ENCODE measurements at places on chromosomes 7 and 10.

DNA sequence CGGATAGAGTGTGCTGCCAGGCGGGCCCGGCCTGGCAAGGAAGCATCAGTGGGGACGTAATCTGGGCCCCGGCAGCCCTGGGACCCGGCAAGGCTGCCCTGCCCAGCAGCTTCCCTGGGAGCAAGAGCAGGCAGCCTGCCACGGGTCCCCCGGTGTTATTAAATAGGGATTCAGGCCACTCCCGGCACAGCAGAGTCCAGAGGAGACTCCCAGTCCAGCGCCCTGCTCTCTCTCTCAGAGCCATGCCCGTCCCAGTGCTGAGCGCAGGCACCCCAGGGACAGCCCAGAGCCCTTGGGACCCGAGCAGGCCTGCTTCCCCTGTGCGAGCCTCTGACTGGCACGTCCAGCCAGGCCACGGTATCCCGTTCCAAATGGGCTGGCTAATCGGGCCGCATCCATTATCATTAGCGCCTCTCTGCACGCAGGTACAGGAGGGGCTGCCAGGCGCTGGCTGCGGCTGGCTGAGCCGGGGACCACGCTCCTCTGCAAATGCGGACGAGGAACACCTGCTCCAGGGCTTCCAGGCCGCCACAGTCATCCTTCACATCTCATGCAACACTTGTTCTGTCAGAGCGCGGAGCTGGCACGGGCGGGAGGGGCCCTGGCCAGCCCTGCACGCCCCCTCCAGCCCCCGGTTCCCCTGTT is 344.2 kb upstream of the MKI67 start:
- DNase-seq = no peak

DNA sequence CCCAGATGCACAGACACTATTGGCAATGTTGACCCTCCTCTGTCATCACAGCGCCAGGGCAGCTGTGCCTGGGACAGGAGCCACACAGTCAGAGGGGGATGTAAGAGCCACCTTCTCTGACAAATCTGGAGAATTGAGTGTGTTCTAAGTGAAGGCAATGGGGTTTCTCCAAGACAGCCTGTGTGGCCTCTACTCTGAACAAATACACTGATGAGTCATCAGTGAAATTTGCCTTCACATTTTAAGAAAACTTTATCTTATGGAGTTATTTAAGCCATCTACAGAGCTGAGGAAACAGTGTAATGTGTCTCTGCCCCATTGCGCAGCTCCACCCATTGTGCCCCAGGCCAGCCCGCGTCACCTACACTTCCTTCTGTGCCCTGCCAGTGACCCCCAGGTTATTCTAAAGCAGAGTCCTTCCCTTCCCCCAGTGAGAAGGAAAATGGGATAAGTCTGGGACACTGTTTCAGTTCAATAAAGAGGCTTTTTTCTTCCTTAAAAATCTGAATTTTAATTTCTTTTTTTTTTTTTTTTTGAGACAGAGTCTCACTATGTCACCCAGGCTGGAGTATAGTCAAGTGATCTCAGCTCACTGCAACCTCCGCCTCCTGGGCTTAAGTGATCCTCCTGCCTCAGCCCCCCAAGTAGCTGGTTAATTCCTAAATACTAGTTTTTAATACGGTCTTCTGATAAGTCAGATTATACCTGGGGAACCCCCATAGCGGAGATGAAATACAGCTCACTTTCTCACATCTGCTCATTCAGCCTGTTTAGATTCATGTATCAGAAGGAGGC is 21.8 kb downstream of the AKR1E2 start:
- DNase-seq = no peak

DNA sequence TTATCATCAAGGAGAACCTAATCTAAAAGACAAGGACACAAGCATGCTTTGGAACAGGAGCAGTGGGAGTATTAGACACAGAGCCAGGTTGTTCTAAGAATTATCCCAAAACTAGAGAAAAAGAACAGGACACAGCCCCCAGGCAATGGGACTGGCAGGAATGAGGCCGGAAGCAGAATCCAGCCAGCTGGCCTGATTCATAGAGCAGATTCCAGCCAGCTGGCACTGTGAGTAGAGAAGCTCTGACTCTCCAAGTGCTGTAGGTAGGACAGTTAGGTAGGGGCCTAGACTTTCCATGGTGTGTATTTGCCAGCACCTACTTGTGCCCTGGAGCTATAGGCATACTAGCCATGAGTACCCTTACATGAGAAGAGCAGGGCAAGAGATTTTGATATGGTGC is 13.3 kb upstream of the RAB18 start:
- no peak for DNase-seq

DNA sequence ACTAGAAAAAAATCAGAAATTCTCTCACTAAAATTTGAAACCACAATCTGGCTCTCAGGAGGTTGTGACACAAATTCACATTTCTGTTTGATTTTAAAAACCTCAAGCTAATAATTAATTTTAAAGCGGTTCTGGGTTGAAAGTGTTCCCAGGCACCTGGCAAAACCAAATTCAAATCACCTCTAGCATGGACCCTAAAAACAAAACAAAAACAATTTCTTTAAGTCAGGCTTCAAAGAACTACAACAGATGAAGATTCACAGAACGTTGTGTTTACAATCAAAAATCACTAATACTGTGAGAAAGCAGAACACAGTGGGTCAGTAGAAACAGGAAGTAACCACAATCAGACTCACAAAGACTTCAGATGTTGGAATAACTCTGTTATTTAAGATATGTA is 7.2 kb upstream of the RELN start:
- DNase-seq = no peak

DNA sequence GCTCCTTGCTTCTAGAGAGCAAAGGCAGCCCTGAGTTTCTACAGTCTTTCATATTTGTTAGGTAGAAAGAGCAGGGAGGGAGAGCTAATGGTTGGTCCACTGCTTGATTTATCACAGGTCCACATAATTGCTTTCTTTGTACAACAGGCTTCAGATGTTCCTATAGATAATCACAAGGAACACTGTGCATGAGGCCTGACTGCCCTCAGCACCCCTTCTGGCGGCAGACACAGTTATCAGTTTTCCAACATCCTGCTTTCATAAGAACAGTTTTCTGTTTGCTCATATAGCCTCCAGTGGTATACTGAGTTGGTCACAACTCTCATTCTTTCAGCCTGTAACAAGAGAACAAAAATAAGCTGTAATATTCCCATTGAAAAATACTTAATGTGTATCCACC is 69.7 kb downstream of the AKR1C4 start:
- DNase-seq = no peak

DNA sequence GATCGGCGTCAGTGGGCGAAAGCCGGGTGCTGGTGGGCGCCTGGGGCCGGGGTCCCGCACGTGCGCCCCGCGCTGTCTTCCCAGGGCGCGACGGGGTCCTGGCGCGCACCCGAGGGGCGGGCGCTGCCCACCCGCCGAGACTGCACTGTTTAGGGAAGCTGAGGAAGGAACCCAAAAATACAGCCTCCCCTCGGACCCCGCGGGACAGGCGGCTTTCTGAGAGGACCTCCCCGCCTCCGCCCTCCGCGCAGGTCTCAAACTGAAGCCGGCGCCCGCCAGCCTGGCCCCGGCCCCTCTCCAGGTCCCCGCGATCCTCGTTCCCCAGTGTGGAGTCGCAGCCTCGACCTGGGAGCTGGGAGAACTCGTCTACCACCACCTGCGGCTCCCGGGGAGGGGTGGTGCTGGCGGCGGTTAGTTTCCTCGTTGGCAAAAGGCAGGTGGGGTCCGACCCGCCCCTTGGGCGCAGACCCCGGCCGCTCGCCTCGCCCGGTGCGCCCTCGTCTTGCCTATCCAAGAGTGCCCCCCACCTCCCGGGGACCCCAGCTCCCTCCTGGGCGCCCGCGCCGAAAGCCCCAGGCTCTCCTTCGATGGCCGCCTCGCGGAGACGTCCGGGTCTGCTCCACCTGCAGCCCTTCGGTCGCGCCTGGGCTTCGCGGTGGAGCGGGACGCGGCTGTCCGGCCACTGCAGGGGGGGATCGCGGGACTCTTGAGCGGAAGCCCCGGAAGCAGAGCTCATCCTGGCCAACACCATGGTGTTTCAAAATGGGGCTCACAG is 1.1 kb downstream of the EGFR start:
- DNase-seq = no peak

DNA sequence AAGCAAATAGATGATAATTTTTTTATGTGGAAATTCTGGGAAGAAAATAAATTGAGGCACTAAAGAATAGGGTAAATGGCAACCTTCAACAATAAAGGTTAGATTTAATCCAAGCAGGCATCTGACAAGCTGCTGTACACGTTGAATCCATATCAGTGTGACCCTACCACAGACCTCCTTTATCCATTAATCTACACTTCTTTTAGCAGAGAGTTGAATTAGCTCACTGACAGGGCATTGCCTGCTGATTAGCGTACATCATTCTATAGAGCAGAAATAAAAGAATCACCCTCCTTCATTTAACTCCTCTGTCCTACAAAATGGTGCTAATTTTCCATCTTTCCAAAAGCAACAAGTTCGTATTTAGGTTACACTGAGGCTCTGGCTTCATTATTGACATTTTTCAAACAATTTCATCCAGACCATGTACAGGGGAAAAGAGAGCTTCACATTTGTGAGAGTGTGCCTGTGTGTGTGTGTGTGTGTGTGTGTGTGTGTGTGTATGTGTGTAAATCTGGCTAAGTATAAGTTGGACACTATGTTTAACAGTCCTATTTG is 356.0 kb downstream of the TFEC start:
- DNase-seq = no peak

- no peak for DNase-seq
Observed at GRCh38 chr7:106791526-106791925, 73.6 kb upstream of the PIK3CG start.

DNA sequence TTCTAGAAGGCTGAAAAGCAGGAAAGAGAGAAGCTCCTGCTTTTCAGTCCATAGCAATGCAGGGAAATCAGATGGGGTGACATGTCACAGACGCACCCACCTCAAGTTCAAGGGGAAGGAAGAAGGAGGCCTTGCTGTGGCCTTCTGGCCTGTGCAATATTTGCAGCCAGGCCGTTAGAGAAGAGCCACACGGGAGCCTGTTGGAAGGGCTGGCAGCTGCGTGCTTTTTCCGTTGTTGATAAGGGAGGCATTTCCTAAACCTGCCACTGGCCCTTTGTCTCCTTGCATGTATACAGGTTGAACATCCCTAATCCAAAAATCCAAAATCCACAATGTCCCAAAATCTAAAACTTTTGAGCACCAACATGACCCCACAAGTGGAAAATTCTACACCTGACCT is 492.5 kb upstream of the ZMIZ1 start:
- DNase-seq = no peak

- no peak for DNase-seq
Observed at GRCh38 chr7:134589491-134589941, 40.6 kb downstream of the AKR1B15 start.

- no peak for DNase-seq
Observed at GRCh38 chr10:132727411-132727810, 58.5 kb downstream of the NKX6-2 start.
